ENCODE measurements at places on chromosomes 6 and 20. TPM values are rescaled to one million over a fixed set of nuclear protein-coding genes. Genes with fewer than 3 reads are reported as not detected.

Gene TNFRSF21
- polyA plus RNA-seq = 1.0 TPM

DNA sequence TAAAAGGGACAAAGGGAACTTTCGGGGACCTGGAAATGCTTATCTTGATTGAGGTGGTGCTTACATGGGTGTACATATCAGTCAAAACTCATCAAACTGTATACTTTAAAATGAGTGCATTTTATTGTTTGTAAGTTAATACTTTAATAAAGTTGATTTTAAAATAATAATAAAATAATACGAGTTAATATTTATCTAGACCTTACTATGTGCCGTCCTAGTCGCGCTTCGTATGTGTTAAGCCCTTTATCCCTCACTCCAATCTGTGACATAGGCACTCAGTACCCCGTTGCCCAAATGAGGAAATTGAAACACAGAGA is 47.5 kb downstream of the PDYN start:
- DNase-seq = no peak
- no peaks in the 10 kb centered on the region for H3K4me1 ChIP-seq
- no peak overlapping the region for H3K27ac ChIP-seq

DNA sequence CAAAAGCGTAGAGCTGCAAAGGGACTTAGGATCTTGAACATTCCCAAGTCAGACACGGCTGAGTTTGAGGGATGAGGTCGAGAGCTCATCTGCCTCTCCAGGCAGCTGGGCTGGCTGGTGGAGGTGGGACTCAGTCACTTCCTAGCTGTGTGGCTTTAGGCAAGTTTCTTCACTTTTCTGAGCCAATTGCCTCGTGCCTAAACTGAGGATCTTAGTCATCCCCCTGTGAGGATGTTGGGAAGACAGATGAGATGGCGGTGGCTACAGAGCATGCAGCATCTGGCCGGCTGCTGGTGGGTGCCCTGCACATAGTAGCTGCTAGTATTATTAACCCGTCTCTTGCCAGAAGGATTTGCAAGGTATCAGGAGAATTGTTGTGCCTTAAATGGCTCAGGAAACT is 27.5 kb downstream of the TFAP2C start:
- DNase-seq = no peak
- H3K27ac ChIP-seq = no peak overlapping the region
- H3K36me3 ChIP-seq = no peaks in the 10 kb centered on the region
- no peaks in the 10 kb centered on the region for H3K4me1 ChIP-seq

- H3K36me3 ChIP-seq = no peaks in the 10 kb centered on the region
- no peak overlapping the region for H3K4me3 ChIP-seq
- H3K27ac ChIP-seq = no peak overlapping the region
- no peaks in the 10 kb centered on the region for H3K4me1 ChIP-seq
- H3K27me3 ChIP-seq = peaks cover 3% of the 10 kb centered on the region
These were observed 102.6 kb downstream of the CDC5L start for GRCh38 chr6:44489910-44490604.

Gene HLA-DQA2
- polyA plus RNA-seq = 1.5 TPM

Gene VSTM2L
- not detected for polyA plus RNA-seq

GRCh38 chr6:79416931-79417330 is 120.3 kb downstream of the LCA5 start:
- H3K27me3 ChIP-seq = no peaks in the 10 kb centered on the region
- H3K4me1 ChIP-seq = no peaks in the 10 kb centered on the region
- H3K36me3 ChIP-seq = no peaks in the 10 kb centered on the region

- H3K4me3 ChIP-seq = no peak overlapping the region
- H3K4me1 ChIP-seq = peaks cover 10% of the 10 kb centered on the region
- peaks cover 3% of the 10 kb centered on the region for H3K36me3 ChIP-seq
- no peak overlapping the region for H3K27ac ChIP-seq
These were observed 63.3 kb upstream of the PRDM1 start for GRCh38 chr6:106022801-106023200.

- H3K27me3 ChIP-seq = peaks cover 75% of the 10 kb centered on the region
- peaks cover 10% of the 10 kb centered on the region for H3K4me1 ChIP-seq
- DNase-seq = no peak
- H3K4me3 ChIP-seq = no peak overlapping the region
- H3K36me3 ChIP-seq = peaks cover 4% of the 10 kb centered on the region
These were observed 113.1 kb downstream of the TRIM27 start for GRCh38 chr6:28810659-28811053.

DNA sequence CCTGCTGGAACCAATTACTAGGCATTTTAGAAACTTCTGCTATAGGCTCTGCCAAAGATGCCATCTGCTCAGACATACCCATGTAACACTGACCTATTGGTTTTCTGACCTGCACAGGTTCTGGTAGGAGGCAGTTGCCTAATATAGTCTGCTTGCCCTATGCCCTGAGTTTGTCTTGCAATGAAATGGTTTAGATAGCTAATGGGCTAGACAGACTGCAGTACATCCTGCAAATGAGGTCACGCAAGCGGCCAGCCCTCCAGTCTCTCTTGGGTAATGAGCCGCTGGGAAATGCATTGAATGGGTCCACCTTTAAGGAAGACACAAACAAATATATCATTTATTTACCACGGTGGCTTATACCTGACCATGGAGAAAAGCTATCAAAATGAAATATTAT is 90.6 kb upstream of the B3GAT2 start:
- no peaks in the 10 kb centered on the region for H3K4me1 ChIP-seq
- no peaks in the 10 kb centered on the region for H3K36me3 ChIP-seq
- H3K27ac ChIP-seq = no peak overlapping the region
- no peak for DNase-seq
- H3K4me3 ChIP-seq = no peak overlapping the region

GRCh38 chr20:41276317-41276751 is 41.2 kb downstream of the ZHX3 start:
- H3K36me3 ChIP-seq = no peaks in the 10 kb centered on the region
- DNase-seq = no peak
- no peaks in the 10 kb centered on the region for H3K27me3 ChIP-seq
- H3K27ac ChIP-seq = no peak overlapping the region

DNA sequence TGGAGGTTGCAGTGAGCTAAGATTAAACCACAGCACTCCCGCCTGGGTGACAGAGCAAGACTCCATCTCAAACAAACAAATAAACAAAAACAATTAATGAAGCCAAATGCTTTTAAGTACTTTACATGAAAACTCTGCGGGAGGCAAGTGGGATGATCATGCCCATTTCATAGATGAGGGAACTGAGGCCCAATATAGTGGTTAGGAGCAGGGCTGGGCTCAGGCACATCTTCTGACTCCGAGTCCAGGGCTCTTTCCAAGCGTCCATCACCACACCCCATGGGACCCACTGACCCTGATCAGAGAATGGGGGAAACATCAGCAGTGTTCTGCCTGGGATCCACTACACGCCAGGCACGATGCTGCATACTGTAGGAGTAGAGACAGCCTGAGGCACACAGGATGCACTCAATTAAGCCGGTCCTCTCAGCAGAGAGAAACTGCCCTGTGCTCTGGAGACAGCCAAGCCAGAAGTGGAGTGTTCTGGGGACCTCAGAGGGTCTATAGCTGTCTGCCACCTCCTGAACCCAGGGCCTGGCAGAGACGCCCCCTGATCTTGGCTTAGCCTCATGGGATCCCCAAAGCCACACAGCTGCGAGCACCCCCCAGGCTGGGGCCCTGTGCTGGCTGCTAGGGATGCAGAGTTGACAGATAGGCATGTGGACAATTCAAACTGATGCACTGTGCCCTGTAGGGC is 13.5 kb downstream of the TTBK1 start:
- H3K27ac ChIP-seq = no peak overlapping the region
- H3K4me1 ChIP-seq = no peaks in the 10 kb centered on the region
- H3K27me3 ChIP-seq = peaks cover 14% of the 10 kb centered on the region
- peaks cover 5% of the 10 kb centered on the region for H3K36me3 ChIP-seq

DNA sequence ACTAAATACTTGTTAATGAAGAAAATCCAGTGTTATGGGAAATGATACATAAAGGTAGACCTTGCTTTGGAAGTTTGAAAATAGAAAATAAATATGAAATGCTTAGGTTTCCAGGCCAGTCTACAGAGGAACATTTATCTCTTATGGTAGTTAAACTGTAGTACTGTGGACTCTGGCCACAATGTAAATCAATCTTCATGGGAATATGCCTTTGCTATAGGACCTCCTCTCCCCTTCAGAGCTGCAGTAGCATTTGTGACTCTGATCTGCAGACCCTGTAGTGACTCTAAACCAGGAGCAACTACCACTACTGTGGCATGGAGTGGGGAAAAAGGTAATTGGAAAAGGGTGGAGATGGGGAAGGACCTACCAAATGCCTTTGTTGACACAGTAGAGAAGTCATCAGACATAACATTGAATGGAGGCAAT is 4.5 kb downstream of the HSPA1A start:
- H3K4me1 ChIP-seq = peaks cover 46% of the 10 kb centered on the region
- no peak for DNase-seq
- H3K27me3 ChIP-seq = peaks cover 2% of the 10 kb centered on the region
- peak overlapping the region; percentile 75 for H3K4me3 ChIP-seq
- peak overlapping the region; percentile 80 for H3K27ac ChIP-seq

Gene TUBB
- 215 TPM for polyA plus RNA-seq

GRCh38 chr6:119559586-119559985 is 210.0 kb upstream of the MAN1A1 start:
- peaks cover 2% of the 10 kb centered on the region for H3K27me3 ChIP-seq
- peaks cover 2% of the 10 kb centered on the region for H3K36me3 ChIP-seq
- no peaks in the 10 kb centered on the region for H3K4me1 ChIP-seq
- DNase-seq = no peak
- no peak overlapping the region for H3K4me3 ChIP-seq

- DNase-seq = peak; percentile 68
- H3K4me3 ChIP-seq = no peak overlapping the region
- H3K27me3 ChIP-seq = no peaks in the 10 kb centered on the region
- H3K27ac ChIP-seq = peak overlapping the region; percentile 84
These were observed 11.0 kb downstream of the UQCC2 start for GRCh38 chr6:33700391-33701050.

Gene PRR18
- polyA plus RNA-seq = not detected

GRCh38 chr6:119445666-119446065 is 96.1 kb upstream of the MAN1A1 start:
- no peaks in the 10 kb centered on the region for H3K4me1 ChIP-seq
- no peak for DNase-seq
- H3K36me3 ChIP-seq = peaks cover under 1% of the 10 kb centered on the region
- H3K27ac ChIP-seq = no peak overlapping the region
- H3K4me3 ChIP-seq = no peak overlapping the region

- no peak for DNase-seq
- peaks cover 4% of the 10 kb centered on the region for H3K27me3 ChIP-seq
- no peaks in the 10 kb centered on the region for H3K4me1 ChIP-seq
- H3K27ac ChIP-seq = no peak overlapping the region
These were observed 29.8 kb upstream of the MLN start for GRCh38 chr6:33833599-33833998.

Gene CALHM4
- polyA plus RNA-seq = not detected

DNA sequence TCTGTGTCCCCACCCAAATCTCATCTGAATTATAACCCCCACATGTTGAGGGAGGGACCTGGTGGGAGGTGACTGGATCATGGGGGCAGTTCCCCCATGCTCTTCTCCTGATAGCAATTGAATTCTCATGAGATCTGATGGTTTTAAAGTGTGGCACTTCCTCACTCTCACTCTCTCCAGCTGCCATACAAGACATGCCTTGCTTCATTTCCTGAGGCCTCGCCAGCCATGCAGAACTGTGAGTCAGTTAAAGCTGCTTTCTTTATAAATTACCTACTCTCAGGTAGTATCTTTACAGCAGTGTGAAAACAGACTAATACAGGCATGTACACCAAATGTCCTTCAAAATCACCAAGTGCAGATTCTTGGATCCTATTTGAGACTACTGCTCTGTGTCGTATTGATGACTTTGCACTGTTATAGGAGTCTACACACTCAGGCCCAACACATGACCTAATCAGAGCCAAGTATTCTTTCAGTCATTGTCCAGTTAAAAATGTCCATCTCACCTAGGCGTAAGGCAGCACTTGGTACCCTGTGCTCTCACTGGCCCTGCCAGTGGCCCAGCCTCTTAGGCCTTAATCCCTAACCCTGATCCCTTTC is 52.8 kb upstream of the UST start:
- H3K36me3 ChIP-seq = no peaks in the 10 kb centered on the region
- H3K27me3 ChIP-seq = peaks cover 6% of the 10 kb centered on the region

DNA sequence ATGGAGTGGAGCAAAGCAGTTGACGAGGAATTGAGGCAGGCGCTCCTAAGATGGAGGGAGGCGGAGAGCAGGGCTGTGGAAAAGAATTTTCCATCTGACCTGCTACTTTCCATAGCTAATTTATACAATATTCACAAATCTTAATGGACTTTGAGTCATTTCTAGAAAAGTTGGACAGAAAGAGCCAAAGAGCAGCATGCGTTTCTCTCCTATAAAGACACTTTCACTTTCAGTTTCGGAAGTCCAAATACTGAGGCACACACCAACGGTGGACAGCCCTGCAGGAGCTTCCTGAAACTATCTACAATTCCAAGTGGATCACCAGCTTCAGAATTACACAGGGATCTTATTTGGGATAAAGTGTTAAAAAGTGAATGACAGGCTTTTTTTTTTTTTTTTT is 43.5 kb downstream of the PANK2 start:
- H3K36me3 ChIP-seq = no peaks in the 10 kb centered on the region
- H3K27me3 ChIP-seq = peaks cover 4% of the 10 kb centered on the region
- DNase-seq = no peak
- H3K4me3 ChIP-seq = peak overlapping the region; percentile 79
- H3K27ac ChIP-seq = peak overlapping the region; percentile 68
- H3K4me1 ChIP-seq = peaks cover 18% of the 10 kb centered on the region

- H3K4me3 ChIP-seq = no peak overlapping the region
- H3K27me3 ChIP-seq = peaks cover 8% of the 10 kb centered on the region
- H3K4me1 ChIP-seq = no peaks in the 10 kb centered on the region
- H3K27ac ChIP-seq = no peak overlapping the region
These were observed 36.1 kb downstream of the RFPL4B start for GRCh38 chr6:112383191-112383590.

- H3K27ac ChIP-seq = no peak overlapping the region
- peaks cover 4% of the 10 kb centered on the region for H3K27me3 ChIP-seq
- DNase-seq = no peak
- H3K4me1 ChIP-seq = no peaks in the 10 kb centered on the region
- no peak overlapping the region for H3K4me3 ChIP-seq
- H3K36me3 ChIP-seq = no peaks in the 10 kb centered on the region
These were observed 226.5 kb upstream of the CDYL start for GRCh38 chr6:4549556-4550226.

- H3K27ac ChIP-seq = no peak overlapping the region
- peaks cover 7% of the 10 kb centered on the region for H3K4me1 ChIP-seq
- no peak for DNase-seq
- H3K36me3 ChIP-seq = peaks cover 5% of the 10 kb centered on the region
- peaks cover 2% of the 10 kb centered on the region for H3K27me3 ChIP-seq
- no peak overlapping the region for H3K4me3 ChIP-seq
These were observed 234.2 kb downstream of the BCKDHB start for GRCh38 chr6:80340686-80341085.

- no peaks in the 10 kb centered on the region for H3K4me1 ChIP-seq
- DNase-seq = no peak
- no peak overlapping the region for H3K27ac ChIP-seq
- no peak overlapping the region for H3K4me3 ChIP-seq
These were observed 48.2 kb upstream of the F13A1 start for GRCh38 chr6:6368684-6369052.

Gene GINS1
- 1.0 TPM for polyA plus RNA-seq

GRCh38 chr6:109795994-109796555 is 105.0 kb downstream of the FIG4 start:
- H3K4me3 ChIP-seq = no peak overlapping the region
- no peaks in the 10 kb centered on the region for H3K4me1 ChIP-seq
- no peak overlapping the region for H3K27ac ChIP-seq

- peak overlapping the region; percentile 81 for H3K27ac ChIP-seq
- DNase-seq = no peak
- H3K4me3 ChIP-seq = no peak overlapping the region
- H3K36me3 ChIP-seq = peaks cover 7% of the 10 kb centered on the region
- H3K4me1 ChIP-seq = peaks cover 17% of the 10 kb centered on the region
- peaks cover 2% of the 10 kb centered on the region for H3K27me3 ChIP-seq
These were observed 6.7 kb downstream of the DNPH1 start for GRCh38 chr6:43222418-43223059.

All from immature natural killer cell (primary cell).